Nucleus accumbens (tissue), 56 donors: ENCODE measurements at places on chromosomes 5 and 9.

DNA sequence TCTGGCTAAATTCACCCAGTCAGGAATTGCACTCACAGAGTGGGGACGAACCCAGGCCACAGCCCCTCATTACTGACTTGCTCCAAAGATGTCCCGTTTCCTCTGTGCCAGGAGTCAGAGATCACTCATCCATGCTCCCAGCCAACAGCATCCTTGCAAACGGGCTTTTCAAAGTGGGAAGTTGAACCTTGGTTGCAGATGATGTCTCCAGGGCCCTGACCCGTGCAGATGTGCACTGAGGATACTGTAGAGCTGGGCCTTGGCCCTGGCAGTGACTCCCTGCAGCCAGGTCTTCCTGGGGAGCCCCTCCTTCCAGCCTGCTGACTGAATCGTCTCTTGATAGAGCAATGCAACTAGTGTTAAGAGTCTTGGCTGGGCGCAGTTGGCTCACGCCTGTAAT, 22.3 kb downstream of the TCF7 start:
- DNase-seq, result no peak

DNA sequence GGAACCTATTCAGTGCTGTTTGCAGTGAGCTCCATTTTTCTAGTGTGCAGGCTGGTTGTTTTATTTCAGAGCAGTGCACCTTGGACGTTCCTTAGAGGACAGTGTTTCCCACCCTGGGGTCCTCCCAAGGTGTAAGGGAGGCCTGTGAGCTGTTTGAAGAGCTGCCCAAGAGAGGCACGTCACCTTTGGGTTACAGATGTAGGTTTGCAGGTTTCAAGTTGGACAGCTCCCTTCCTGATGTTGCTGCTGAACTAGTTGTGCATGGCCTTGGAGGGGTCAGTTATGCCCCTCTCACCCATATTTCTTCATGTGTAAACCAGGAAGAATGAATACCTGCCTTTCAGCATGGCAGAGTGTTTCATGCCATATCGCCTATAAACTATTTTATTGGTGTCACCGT, 34.7 kb upstream of the POMT1 start:
- no peak for DNase-seq

DNA sequence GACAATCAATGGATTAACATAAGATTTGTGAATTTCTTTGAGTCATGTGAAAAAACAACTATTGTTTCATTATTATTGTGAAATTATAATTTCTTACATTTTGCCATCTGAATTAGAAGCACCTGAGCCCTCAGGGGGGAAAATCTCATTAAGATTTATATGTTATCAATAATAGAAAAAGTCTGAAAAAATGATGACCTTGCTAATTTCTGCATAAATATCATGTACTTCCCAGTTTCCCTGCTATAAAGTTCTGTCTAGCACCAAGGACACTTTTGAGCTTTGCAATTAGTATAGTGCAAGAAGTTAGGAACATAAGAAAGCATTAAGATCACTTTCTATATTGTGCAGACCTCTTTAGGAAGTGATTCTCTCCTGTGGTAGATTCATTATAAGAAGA, 488.3 kb upstream of the TUSC1 start:
- DNase-seq, result no peak

DNA sequence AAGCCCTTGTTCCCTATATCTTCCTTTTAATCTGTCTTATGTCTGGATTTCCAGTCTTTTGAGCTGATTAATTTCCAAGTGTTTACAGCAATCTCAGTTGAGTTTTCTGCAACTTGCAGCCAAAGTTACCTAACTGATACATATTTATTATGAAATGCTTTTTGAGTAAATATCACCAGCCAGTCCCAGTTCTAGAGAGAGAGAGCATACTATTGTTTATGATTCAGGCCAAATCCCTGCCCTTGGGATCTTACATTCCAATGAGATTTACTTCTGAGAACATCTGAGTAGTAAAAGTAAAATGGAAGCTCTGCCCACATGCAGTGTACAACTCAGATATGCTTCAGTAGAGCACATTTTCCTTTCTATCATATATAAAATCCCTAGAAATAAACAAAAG, 661.7 kb downstream of the KCTD16 start:
- DNase-seq, result no peak

- no peak for DNase-seq
Observed at GRCh38 chr5:101878190-101878589, 417.9 kb downstream of the SLCO4C1 start.

GRCh38 chr5:98513380-98513779, 260.1 kb upstream of the RGMB start:
- no peak for DNase-seq

DNA sequence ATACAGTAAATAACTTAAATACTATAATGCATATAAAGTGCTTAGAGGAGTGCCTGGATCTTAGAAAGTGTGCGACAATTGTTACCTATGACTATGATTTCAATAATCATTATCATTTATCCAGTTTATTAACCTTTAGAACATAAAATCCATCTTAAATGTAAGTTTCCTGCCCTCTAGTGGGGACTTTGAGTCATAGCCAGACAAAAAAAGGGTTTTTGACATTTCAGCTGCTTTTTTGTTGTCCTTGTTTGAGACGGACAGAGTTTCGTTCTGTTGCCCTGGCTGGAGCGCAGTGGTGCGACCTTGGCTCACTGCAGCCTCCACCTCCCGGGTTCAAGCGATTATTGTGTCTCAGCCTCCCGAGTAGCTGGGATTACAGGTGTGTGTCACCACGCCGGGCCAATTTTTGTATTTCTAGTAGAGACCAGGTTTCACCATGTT, 9.7 kb upstream of the C9orf152 start:
- DNase-seq, result no peak

DNA sequence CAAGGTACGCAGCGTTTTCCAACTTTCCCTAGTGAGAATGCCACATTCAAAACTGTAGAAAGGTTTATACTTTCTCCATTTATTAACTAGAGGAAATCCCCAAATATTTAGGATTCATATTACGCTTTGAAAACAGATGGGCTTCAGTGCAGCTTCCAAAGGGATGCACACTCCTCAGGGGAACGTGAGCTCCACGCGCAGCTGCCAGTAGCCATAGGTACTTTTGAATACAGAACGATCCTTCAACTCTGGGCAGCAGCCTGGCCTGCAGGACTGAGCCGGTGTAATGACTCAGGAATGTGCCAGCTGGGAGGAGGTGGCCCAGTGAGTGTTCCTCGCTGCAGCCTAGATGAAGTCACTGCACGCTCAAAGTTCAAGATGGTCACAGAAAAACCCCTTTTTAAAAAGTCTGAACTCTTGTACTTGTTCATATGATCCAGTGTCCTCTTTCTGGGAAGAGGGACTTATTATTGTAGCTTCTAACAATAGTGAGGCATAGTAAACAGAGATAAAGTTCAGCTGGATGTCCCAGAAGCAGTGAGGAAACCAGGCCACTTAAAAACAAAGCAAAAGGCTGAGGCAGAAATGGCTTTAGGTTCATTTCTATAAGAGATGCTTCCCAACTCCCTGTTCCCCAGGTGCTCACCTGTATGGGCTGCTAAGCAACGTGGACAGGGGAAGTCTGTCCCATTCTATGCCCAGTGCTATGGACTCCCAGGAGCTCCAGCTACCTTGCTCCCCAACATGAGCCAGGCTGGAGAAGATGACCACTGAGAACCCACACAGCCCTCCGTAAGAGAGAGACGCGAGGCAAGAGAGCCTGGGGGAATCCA, 130.0 kb downstream of the LHFPL2 start:
- no peak for DNase-seq

DNA sequence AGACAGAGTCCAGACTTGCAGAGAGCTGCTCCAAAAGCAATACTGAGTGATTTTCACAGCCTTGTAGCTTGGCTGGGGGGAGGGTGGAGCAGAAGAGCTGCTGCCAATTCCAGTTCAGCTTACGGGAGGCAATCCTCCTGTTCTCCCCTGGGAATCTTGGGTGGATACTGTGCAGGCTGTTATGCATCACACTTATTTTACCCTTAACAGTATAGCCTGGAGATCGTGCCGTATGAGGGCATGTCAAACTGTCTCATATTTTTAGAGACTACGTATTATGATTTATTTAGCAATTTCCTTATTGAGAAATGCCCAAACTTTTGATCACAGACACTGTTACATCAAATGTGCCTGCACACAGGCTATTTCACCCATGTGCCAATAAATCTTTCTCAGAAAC, 85.2 kb downstream of the BASP1 start:
- no peak for DNase-seq

GRCh38 chr9:70951749-70952727, 169.4 kb downstream of the TRPM3 start:
- DNase-seq, result no peak

GRCh38 chr9:124580186-124580585, 73.0 kb upstream of the NR5A1 start:
- no peak for DNase-seq

DNA sequence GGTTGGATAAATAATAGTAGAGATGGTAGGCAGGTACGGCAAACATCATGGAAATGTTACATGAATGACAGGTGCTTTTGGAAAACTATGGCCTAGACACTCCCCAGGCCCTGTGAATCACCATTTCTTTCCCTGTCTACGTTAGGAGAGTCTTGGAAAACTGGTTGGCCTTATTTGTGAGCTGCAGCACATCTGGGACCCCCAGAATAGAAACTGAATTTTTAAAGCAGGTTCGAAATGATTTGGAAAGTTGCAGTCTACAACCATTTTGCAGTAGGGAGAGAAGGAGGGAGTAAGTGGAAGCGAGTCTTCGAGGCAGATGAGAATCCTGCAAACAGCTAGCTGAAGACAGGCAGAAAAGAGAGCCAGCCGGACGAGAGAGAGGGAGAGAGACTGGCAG, 13.0 kb downstream of the C1QTNF2 start:
- DNase-seq, result no peak

DNA sequence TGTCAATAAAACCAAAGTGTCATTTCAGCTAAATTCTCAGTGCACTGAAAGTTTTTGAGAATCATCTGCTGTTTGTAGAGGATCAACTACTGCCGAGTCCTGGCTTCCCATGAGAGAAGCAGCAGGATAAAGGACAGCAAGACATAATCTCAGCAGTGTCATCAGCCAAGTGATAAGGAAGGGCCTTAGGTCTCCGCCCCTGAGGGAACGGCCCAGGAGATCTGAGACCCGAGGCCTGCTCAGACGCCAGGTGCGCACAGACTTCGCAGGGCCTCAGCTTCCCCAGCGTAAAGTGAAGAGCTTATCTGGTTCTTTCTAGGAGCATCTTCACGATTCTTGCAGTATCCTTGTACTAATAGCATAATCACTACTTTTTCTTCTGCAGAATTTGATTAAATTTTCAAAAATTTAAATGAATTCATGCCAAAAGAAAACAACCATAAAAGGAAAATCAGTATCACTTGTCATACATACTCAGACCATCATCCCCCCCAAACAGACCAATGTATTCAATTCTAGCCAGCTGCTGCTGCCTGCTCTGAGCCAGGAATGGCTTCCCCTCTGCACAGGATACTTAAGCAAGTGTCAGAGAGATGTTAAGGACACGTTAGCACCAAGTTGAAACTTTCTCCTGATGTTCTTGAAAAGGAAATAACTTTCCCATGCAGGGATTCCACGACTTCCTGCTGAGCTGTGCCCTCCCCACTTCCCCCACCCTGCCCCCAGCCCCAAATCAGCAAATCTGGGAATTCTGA, 2.2 kb downstream of the GFPT2 start:
- no peak for DNase-seq

GRCh38 chr9:16616686-16617085, 253.8 kb downstream of the BNC2 start:
- DNase-seq, result no peak

- no peak for DNase-seq
Observed at GRCh38 chr5:2813678-2814077, 62.2 kb upstream of the IRX2 start.

- no peak for DNase-seq
Observed at GRCh38 chr5:141608557-141608956, 10.2 kb downstream of the DIAPH1 start.

DNA sequence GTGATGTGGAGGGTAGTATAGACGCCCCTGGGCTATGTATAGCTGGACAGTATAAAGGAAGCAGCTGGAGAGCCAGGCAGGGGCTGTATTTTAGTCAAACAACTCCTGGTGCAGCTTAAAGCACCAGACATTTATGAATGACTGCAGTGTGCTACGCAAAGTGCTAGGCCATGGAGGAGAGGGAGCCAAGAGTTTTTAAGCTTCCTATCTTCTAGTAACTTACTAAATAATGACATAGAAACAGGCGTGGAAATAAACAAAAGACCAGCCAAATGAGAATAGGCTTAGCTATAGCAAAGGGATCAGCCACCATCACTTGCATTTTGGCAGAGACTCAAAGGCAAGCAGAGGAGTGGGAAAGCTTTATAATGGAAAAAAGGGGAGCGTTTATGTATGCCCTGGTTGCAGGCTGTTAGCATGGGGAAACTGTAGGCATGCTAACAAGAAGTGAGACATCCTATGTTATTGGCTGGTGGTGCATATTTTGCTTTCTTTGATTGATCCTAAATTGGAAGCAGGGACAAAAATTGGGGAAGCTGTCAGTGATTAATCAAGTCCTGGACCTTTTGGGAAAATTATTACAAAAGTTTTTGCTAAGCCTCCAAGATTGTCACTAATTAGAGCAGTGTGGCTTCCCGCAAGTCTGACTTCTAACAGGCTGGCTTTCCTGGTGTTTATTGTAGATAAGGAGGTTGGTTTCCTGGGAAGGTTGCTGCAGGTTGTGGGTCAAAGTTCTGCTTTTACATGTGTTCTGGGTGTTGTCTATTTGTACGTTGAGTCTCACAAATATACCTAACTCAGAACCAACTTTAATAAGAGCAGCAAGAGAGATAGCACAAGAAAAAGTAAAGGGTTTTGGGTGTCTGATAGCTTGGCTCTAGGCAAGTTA, 46.6 kb downstream of the RAB3C start:
- no peak for DNase-seq

GRCh38 chr5:87242242-87242641, 25.4 kb upstream of the RASA1 start:
- no peak for DNase-seq

GRCh38 chr5:179862296-179862695, 3.7 kb upstream of the MRNIP start:
- DNase-seq, result no peak

DNA sequence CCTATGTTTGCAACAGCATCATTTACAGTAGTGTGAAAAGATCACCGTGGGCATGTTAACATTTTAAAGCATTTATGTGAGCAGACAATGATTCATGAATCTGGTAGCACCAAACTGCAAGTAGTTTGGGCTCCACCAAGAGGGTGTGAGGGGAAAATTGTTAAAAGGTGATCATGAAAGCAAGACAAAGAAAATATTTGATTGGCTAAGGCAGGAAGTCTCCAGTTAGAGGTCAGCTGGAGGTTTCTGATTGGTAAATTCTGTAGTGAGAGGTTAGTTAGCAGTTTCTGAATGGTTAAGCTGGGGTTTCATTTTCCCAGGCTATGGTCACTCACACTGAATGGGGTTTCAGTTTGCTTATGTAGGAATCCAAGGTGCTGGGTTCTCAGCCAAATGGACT, 13.5 kb upstream of the DRD1 start:
- no peak for DNase-seq

DNA sequence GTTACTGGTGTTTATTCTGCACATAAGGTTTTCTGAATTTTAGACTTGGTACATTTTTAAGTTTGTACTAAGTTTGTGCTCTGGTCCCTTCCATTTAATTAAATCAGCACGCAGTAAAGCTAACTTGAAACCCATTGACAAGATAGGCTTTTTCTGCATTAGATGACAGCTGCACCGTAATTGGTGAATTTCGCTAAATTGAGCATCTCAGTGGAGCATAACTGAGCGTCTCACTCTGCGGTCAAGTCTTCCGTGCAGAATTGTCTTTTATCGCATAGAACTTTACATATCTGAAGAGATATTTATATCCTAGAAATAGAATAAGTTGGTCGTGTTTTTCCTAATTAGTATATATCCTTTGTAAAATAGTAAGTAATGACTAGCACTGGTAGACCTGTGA, 4.1 kb downstream of the SUB1 start:
- DNase-seq, result no peak

GRCh38 chr9:131289301-131290035, at the start of gene PLPP7:
PLPP7 (plus strand) TSS chr9:131289723; CDS start chr9:131289998, 275 bp downstream.
- DNase-seq, result peak; percentile 72

- DNase-seq, result no peak
Observed at GRCh38 chr5:166370928-166371690, 1920.3 kb upstream of the WWC1 start.
